8988T (cell line): ENCODE measurements at places on chromosomes 4 and X.

GRCh38 chrX:119759248-119759766 lies 919 bp downstream of the SOWAHD start:
- no peak for DNase-seq

DNA sequence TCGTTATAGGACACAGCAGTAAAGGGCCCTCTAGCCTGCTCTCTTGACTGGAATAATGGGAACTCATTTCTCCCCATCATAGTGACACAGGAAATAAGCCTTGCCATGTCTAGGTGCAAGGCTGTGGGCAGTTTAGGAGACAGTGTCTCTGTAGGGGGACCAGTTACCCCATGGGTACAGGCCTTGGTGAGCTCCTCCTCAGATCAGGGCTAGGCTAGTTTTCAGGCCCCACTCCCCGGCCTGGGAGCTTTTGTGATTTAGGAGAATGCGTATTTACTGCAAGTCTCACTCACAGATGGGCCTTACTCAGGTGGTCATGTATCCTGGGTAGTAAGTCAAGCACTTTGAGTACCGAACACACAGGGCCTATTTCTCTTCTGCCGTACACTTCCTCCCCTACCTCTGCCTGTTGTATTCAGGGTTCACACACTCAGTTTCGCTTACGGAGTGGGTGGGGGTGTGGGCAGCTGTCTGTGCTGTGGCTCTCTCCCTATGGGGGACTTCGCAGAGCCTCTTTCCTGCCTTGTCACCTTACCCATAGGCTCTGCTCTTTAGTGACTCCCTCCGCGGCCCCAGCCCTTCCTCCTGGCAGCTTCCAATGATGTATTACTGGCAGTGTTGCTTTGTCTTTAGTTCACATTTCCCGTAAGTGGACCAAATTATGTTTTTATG lies 34.2 kb downstream of the FAM193A start:
- no peak for DNase-seq

GRCh38 chrX:155682834-155683233 lies 70.1 kb upstream of the TMLHE start:
- no peak for DNase-seq

GRCh38 chr4:7843831-7844593 lies 95.6 kb downstream of the AFAP1 start:
- DNase-seq: peak; percentile 40

DNA sequence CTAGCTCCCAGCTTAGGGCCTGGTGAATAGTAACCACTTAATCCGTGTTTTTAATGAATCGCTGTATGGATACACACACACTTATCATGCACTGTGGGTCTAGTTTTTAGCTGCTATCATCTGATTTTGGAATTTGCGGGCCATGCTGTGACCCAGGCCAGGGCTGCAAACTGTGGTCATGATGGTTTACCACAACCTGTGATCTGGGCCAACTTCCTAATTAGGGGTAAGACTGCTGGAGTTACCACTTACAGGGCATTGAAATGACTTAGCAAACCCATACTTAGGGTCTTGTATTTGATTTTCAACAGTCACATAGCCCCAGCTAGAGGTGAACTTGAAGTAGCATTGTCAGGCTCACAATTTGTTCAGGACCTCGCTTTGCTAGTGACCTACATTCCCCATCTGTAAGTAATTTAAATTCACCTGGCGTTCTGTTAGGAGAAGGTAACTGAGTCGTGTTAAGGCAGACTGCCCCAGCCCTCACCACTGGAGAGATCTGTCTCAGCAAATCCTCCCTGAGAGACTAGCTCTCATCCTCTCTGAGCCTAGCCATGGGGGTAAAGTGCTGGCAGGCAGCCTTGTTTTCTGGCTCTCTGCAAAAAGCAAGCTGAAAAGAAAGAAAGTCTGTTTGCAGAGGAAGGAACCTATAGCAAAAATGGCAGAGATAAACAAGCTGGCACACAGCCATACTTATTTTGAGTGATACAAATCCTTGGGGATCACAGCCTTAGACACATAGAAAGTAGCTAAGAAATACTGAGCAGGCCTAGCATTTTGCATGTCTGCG lies 33.8 kb upstream of the EGFL6 start:
- DNase-seq: no peak

DNA sequence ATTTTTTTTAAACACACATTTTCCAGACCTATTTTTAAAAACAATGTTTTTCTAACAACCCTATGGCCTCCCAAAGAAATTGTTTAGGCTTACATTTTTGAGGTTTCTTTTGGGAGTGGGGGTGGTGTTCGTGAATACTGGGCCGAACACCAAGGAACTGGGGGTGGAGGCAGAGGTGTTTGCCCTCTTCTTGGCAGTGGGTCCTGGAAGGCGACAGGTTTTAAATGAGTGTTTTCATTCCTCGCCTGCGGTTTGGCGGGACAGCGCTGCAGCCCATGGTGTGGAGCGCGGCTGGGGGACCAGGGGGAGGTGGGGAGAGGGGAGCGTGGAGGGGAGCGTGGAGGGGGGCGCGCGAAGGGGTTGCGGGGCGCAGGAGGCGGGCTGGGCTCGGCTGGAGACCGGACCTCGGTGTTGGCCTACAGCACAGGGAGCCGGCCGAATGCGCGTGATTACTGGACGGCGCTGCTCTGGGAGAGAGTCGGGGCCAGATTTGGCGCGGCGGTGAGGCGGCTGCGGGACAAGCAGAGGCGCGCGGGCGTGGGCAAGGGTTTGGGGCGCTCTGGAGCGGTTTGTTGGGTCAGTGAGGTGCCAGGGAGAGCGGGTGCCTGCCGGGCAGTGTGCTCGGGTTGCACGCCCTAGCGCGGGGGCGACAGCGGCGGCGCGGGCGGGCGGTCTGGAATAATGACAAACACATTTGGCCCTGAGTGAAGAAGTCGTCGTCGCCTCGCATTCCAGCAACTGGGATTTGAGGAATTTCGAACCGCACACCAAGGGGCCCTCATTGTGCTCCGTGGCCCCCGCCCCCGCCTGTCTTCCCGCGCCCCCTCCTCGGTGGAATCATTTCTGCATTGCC lies 764 bp downstream of the PDGFRA start:
- no peak for DNase-seq

DNA sequence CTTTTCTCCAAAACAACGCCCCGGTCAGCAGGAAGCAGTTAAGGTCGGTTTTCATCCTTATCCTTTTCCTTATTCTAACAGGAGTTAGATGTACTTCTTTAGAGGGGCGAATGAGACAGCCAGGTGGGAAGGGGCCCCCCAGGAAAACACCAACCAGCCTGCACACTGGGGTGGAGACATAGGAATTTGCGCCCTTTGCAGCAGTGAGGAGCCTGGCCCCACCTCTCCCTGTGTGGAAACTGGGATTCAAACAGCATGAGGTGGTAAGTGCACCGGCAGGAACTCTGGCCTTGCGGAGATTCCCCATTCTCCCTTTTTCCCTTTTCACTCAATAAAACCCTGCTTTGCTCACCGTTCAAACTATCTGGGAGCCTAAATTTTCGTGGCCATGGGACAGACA lies 8.0 kb upstream of the FAM47C start:
- no peak for DNase-seq

- DNase-seq: no peak
These were observed 103.0 kb downstream of the AFF1 start for GRCh38 chr4:87037671-87038334.

DNA sequence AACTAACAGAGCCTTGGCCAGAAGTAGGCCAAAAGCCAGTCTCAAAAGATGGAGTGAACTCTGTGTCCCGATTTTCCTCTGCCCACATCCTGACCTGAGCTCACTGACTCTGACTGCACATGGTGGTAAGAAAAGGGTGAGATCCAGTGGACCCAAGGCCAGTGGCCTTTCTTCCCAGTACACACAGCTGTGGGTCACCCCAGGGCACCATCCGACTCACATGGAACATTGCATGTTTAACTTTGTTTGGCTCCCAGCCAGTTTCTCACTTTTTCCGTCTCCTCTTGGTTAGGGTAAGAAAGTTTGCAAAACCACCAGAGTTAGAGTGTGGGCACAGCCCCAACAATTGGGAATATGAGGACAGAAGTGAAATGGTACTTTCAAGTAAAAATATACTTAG lies 69.8 kb downstream of the GAB1 start:
- no peak for DNase-seq

GRCh38 chr4:163467082-163467770 lies 6.3 kb downstream of the TKTL2 start:
- DNase-seq: no peak

DNA sequence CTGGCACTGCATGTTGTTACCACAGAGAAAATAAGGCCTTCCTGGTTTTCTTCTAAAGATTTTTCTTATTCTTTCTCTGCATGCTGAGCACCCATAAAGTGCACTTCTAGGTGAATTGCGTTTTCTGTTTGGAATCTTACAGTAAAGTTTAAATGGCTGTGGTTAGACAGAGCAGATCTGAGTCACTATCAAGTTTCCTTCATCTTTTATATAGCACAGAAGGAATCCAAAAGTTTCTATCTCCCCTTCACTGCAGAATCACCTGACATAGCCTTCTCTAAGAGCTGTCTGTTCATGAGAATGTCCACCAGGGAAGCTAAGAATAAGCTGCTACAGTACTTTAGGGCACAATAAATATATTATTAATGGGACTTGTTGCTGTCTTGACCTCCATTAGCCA lies 455.5 kb upstream of the FAM241A start:
- no peak for DNase-seq

GRCh38 chr4:52045028-52045427 lies 6.1 kb upstream of the SPATA18 start:
- DNase-seq: no peak

DNA sequence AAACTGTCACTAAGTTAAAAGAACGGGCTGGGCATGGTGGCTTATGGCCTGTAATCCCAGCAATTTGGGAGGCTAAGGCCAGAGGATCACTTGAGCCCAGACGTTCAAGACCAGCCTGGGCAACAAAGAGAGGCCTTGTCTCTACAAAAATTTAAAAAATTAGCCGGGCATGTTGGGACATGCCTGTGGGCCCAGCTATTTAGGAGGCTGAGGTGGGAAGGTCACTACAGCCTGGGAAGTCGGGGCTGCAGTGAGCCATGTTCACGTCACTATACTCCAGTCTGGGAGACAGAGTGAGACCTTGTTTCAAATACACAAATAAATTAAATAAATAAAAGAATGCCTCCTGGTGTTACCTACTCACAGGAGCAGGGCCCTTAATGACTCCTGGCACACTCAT lies 69.5 kb downstream of the APBB2 start:
- DNase-seq: no peak

DNA sequence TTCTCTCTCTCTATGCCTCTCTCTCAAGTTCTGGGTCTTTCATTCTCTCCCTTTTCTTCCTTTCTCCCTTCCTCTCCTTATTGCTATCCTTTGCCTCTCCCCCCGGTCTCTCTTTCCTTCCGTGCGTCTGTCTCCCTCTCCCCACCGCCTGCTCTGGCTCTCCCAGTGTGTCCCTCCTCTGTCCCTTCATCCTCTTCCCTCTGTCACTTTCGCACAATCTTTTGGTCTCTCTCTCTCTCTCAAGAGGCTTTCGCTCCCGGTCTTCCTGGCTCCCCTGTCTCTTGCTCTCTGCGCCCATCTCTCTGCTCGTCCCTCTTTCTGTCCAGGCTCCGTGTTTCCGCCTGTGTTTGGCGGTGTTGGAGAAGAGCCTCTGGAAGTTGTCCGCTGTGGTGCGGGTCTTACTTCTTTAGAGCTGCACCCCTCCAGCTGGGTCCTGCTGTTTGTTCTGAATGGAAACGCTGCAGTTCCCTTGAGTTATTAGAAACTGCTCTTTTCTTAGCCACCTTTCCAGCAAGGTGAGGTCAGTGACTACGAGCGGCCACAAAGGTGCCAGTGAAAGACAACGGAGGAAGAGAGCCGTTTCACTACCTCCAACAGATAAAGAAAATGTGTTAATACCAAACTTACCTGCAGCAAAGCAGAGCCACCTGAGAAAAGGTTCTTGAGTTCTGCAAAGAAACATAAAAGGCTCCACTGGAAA lies 1.1 kb downstream of the BMPR1B start:
- DNase-seq: peak; percentile 11

DNA sequence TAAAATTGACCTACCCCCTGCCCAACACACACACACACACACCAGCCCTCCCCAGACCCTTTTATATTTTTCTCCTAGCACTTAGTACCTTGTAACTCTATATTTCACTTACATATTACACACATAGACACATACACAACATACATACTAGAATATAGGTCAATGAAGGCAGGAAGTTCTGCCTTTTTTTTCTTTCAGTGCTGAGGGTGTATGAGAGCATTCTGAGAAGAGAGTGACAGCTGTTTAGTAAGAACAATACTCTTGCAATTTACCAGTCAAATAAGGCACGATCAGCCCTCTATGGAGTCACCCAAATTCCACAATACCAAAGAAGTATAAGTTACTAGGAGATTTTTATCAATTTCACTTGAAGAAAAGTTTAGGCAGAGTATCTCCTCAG lies 33.5 kb downstream of the ACE2 start:
- no peak for DNase-seq

DNA sequence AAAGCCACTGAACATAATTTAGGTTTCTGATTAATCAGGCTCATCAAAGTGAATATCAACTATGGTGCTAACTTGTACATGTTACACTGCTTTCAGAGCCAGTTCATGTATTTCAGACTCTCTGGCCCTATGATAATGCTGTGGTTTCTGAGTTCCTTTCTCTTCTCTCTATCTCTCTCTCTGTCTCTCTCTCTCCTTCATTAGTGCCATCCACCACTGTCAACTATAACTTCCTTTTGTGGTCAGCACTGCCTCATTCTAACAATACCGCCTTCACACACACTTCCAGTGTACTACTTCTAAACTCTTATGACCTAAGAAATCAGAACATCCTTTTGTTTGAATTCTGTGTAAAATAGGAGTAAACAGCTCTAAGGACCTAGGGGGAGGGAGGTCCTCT lies 907.1 kb downstream of the RPA4 start:
- DNase-seq: no peak

DNA sequence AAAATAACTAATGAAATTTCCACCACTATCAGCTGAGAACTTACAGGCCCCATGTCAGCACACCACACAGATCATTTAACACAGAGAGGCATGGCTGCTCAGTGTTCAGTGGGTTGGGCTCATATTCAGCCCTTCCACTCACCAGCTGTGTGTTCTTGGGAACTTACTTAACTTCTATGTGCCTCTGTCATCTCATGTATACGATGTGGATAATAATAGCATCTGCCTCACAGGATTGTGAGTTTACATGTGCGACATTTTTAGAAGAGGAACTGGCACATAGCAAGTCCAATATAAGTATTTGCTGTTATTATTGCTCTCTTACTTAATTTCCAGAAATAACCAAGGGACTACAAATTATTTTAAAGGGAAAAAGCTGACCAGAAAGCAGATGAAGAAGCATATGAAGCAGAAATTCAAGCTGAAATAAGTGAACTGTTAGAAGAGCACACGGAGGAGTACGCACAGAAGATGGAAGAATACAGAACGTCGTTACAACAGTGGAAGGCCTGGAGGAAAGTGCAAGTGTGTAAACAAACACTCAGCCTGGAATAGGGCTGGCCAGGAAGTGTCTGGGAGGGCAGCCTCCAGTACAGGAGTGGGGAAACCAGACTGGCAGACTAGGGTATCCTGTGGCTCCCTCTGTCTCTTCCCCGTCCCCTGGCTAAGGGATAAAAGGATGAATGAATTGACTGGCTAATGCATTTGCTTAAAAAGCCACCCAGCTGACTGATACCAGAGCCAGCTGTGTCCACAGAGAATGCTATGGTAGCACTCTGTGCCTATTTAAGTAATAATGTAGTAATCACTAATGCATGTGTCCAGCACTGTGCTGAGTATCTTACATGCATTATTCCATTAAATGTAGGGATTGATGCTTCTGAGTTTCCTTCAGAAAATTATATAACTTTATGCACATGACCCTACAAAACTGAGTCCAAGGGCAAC lies 67.1 kb downstream of the CC2D2A start:
- no peak for DNase-seq

GRCh38 chr4:74104145-74104544 lies 5.2 kb upstream of the CXCL2 start:
- DNase-seq: no peak
